Pancreas (tissue), 10 donors: ENCODE measurements at places on chromosomes 16 and 17. TPM values are rescaled to one million over a fixed set of nuclear protein-coding genes. Genes with fewer than 3 reads are reported as not detected.
A peak's percentile ranks its signal among the peaks of the same experiment; 100 is the strongest.

DNA sequence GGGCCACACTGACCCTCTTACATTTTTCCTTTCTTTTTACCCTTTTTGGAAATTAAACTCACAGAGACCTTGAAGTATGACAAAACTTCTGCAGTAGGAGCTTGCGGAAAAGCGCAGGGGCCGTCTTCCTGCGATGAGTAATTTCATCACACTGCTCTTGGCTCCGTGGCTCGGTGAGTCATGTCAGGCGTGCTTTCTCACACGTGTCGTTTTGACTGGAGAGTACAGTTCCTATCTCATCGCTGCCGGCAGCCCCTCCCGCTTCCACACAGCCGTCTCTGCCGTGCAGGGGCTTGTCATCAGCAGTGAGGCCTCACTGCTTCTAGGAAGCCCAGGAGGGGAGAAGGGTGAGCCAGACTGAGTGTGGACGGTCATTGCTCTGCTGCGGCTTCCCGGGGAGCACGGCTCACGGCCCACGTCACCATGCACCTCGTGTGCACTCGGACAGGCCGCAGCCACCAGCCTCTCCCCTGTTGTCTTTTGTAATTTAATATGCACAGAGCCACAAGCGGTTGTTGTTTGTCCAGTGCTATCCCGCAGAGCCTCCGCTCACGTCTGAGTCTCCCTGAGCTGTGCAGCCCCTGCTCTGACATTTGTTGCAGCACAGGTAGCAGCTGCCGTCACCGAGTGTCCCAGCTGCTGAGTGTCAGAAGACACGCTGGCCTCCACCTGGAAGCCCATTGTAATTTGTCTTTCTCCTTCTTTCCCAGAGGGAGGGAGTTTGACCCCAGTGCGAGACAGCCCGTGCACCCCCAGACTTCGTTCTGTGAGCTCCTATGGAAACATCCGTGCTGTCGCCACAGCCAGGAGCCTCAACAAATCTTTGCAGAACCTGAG is 99.4 kb upstream of the CHMP6 start:
- no peak for DNase-seq

- DNase-seq: no peak
Observed at GRCh38 chr16:959232-960040, 11.3 kb downstream of the LMF1 start.

DNA sequence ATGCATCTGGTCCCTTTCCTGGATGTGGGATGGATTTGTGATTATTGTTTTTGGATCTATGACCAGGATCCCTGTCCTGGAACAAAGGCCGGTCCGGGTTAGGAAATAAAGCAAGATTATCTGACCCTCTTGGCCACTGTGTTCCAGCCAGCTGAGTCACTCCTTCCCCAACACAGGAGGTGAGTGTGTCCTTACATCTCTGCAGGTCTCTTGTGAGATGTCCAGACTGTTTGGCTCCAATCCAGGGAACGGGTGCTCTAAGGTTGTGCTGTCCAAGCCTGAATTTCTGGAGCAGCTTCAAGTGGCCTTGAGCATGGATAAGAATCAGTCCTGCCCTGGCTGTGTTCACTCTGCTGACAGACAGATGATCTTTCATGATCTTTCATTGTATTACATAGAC is 136.5 kb upstream of the CCL2 start:
- DNase-seq: no peak

DNA sequence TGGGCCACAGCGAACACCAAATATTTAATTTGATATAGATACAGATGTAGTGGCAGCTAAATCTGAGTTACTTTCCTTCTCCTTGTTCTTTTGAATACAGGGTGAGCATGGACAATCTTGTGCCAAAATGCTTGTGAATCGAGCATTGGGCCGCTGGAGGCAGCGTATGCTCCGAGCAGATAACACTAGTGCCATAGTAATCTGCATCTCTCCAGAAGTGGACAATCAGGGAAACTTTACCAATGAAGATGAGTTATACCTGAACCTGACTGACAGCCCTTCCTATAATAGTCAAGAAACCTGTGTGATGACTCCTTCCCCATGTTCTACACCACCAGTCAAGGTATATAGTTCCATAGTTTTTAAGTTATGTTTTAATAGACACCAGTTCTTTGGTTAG is 21.2 kb upstream of the BCAS3 start:
- no peak for DNase-seq

- DNase-seq: no peak
Observed at GRCh38 chr16:1133271-1133670, 19.6 kb upstream of the CACNA1H start.

DNA sequence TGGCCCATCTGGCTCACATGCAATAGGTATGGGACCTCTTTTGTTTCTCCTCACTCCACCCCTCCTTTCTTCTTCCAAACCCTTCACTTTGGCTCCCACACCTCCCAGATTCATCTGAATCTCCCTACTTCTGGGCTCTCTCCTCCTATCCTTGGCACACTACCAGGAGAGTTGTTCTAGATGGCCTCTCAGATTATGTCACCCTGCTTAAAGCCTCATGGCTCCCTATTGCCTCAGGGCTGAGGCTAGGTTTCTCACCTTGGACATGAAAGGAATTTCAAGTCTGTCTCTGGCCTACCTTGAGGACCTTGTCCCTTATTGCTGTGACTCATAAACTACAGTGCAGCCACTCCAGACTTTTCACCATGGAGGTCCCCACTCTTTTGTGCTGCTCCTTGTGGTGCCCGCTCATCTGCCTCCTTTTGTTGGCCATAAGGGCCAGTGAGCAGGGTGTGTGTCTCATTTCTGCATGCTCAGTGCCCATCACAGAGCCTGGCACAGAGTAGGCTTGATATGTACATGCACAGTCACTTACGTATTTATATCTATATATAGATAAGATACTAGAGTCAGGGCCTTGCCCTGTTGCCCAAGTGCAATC is 1.0 kb upstream of the MFAP4 start:
- DNase-seq: no peak

GRCh38 chr17:74601944-74602572 is 10.0 kb upstream of the CD300LD start:
- no peak for DNase-seq

DNA sequence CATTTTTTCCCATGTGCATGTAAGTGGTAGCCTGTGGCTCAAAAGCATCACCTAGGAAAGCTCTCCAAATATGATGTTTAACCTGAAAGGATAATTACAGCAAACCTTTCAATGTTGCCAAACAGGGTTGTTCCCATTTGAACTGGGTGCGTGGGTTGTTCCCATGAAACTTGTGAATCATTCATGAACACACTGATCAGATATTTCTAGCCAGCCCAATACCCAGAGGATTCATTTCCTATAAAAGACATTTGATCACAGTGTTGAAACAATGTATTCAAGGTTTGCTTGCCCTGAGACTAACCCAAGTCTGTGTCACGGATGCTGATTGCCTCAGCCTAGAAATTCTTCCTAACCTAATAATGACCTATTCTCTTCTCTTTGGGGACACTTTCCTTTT is 12.9 kb downstream of the KRT39 start:
- no peak for DNase-seq

DNA sequence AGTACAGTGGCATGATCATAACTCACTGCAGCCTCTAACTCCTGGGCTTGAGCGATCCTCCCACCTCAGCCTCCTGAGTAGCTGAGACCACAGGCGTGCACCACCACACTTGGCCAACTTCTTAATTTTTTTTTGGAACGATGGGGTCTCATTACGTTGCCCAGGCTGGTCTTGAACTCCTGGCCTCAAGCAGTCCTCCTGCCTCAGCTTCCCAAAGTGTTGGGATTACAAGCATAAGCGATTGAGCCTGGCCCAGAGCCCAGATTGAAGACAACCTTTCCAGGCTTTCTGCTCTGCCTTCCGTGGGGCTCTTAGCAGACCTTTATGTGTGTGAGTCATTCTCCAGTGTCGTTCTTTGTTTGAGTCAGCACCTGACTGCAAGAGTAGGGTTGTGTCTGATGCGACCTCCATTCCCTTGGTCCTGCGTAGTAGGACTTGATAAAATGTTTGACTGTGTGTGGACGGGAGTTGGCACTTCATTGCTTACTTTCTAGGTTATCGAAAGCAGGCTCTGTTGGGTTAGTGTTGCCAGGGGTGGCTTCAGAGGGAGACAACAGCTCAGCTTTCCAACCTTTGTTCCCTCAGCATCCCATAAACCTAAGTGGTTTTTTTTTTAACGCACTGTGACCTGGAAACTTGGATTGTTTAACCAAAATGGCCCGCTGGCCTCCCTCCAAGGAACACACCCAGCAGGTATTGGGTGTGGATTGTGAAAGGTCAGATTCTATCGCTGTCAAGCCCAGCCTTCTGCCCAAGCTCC is 26.4 kb downstream of the EEF2K start:
- peak; percentile 85 for DNase-seq

DNA sequence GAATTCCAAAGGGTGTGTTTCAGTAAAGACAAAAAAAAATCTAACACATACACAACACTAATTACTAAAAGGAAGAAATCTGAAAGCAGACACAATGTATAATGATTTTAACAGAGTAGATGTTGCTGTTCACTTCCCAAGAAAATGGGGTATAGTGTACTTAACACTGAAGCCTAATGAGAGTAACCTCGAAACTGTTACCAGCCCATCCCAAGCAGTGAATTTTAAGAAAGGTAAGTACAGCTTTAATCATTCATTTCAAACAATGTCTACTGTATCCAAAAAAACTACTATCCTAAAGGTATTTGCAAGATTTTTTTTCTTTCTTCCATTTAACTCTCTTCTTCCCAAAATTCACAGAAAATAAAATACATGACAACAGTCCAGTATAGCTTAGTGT is 8.3 kb downstream of the GRB2 start:
- DNase-seq: no peak

DNA sequence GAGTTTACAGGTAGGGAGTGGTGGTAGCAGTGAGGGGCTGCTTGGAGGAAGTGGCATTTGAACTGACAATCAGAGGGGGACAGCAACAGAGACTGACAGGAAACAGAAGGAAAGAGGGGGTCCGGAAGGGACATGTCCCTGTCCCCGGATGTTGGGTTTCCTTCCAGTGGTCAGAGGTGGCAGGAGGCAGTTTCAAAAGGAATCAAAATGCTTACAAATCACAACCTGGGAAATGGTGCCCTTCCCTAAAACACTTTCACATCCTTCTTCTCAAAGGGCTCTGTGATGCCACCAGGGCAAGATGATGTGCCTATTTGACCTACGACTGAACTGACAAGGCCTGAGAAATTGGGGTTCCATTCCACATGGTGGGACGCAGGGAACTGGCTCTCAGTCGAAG is 19.7 kb downstream of the ADGRG1 start:
- DNase-seq: no peak

WNT3 gene
- total RNA-seq: 0.26 TPM

MT1M gene
- 16.4 TPM for total RNA-seq

ERN1 gene
- total RNA-seq: 151 TPM

ZPBP2 gene
- total RNA-seq: not detected

POLR3K gene
- 3.6 TPM for total RNA-seq

MT4 gene
- total RNA-seq: not detected

ITGAD gene
- total RNA-seq: 0.31 TPM
